ENCODE measurements at places on chromosomes 16 and 17. TPM values are rescaled to one million over a fixed set of nuclear protein-coding genes. Genes with fewer than 3 reads are reported as not detected.

- H3K4me3 ChIP-seq, result no peak overlapping the region
- H3K36me3 ChIP-seq, result no peaks in the 10 kb centered on the region
- H3K27ac ChIP-seq, result peak overlapping the region; percentile 75
- DNase-seq, result peak; percentile 78
- peaks cover 7% of the 10 kb centered on the region for H3K4me1 ChIP-seq
Observed at GRCh38 chr17:76581515-76581914, 4.1 kb downstream of the ST6GALNAC2 start.

DNA sequence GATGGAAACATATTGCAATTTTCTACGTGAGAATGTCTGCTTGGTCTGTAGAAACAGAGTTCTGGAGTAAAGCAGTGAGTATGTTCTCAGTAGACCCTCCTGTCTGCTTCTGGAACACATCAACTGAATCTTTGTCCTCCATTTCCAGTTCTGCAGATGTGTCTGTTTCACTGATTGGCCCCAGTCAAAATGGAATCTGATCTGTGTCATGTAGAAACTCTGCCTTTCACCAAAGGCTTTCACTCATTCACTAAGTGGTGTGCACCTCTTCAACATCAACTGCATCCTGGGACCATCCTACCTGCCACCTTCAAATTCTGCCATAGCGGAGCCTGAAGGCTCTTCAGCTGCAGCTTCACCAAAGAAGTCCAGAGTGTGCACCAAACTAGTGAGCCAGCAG is 2.8 kb upstream of the ZNF267 start:
- no peak overlapping the region for H3K27ac ChIP-seq
- no peaks in the 10 kb centered on the region for H3K27me3 ChIP-seq
- H3K36me3 ChIP-seq, result no peaks in the 10 kb centered on the region

DNA sequence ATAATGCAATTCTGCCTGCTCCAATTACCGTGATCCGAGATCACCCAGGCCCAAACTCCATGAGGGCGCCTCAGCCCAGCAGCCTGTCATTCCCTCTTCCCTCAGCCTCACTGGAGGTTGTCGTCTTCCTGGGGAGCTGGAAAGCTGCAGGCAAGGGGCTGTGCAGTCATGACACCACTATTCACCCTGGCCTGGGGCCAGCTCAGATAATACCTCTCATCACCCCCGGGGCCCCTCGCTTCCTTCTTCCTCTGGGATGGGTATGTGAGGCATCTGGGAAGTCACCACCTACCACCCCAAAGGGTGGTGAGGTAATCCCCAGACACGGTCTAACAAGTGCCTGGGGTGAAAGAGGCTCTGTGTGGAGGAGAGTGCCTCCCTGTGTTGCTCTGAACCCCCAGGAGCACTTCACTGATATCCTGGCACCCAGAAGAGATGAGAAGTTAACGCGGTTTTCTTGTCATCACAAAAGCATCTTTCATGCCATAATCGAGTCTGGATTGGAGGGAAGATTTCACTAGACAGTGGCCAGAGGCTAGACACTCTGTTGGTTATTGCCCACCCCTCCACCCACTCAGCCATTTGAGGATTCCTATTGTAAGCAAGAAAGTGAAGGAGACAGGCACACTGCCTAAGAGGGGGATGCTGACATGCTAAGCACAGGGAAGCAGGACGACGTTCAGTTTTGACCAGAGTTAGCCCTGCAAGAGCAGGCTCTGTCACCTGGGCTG is 18.4 kb downstream of the CFAP20 start:
- H3K4me3 ChIP-seq, result no peak overlapping the region
- H3K36me3 ChIP-seq, result no peaks in the 10 kb centered on the region
- DNase-seq, result no peak
- no peaks in the 10 kb centered on the region for H3K27me3 ChIP-seq
- no peaks in the 10 kb centered on the region for H3K4me1 ChIP-seq

DNA sequence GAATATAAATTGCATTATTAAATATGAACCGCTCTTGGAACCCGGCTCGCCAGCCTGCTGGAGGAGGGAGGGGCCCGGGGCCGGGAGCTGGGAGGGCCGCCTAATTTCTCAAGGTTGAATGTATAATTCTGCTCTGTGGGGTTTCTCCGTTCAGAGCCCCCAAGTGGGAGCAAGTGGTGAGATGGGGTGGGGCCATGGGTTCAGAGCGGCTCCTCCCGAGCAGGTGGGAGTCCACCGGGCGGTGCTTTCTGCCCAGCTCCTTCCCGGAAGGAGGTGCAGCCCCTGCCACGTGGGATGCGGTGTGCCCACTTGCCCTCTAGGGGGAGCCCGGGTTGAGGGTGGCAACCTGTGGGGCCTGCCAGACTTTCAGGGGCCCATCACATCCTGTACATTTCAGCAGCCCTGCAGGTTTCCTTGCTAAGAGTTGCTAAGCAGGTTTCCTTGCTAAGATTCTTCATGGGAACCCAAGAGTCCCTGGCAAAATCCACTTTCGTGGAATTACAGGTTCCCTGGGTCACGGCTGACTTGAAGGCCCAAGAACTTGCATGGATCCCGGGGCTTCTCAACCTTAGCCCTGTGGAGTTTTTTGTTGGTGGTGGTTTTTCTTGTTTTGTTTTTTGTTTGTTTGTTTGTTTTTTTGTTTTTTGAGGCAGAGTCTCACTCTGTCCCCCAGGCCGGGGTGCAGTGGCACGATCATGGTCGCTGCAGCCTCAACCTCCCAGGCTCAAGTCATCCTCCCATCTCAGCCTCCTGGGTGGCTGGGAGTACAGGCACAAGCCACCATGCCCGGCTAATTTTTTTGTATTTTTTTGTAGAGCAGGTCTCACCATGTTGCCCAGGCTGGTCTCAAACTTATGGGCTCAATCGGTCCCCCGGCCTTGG is 196.7 kb upstream of the GSE1 start:
- H3K36me3 ChIP-seq, result no peaks in the 10 kb centered on the region
- no peak overlapping the region for H3K4me3 ChIP-seq
- H3K27ac ChIP-seq, result no peak overlapping the region
- H3K27me3 ChIP-seq, result no peaks in the 10 kb centered on the region
- no peaks in the 10 kb centered on the region for H3K4me1 ChIP-seq

GRCh38 chr16:2826591-2827373 is 3.3 kb upstream of the ZG16B start:
- no peak overlapping the region for H3K27ac ChIP-seq
- no peak for DNase-seq
- H3K4me1 ChIP-seq, result no peaks in the 10 kb centered on the region

- no peak overlapping the region for H3K4me3 ChIP-seq
- H3K4me1 ChIP-seq, result peaks cover 4% of the 10 kb centered on the region
- H3K36me3 ChIP-seq, result no peaks in the 10 kb centered on the region
- H3K27me3 ChIP-seq, result no peaks in the 10 kb centered on the region
- no peak overlapping the region for H3K27ac ChIP-seq
Observed at GRCh38 chr17:58086953-58087352, 3.7 kb downstream of the DYNLL2 start.

DNA sequence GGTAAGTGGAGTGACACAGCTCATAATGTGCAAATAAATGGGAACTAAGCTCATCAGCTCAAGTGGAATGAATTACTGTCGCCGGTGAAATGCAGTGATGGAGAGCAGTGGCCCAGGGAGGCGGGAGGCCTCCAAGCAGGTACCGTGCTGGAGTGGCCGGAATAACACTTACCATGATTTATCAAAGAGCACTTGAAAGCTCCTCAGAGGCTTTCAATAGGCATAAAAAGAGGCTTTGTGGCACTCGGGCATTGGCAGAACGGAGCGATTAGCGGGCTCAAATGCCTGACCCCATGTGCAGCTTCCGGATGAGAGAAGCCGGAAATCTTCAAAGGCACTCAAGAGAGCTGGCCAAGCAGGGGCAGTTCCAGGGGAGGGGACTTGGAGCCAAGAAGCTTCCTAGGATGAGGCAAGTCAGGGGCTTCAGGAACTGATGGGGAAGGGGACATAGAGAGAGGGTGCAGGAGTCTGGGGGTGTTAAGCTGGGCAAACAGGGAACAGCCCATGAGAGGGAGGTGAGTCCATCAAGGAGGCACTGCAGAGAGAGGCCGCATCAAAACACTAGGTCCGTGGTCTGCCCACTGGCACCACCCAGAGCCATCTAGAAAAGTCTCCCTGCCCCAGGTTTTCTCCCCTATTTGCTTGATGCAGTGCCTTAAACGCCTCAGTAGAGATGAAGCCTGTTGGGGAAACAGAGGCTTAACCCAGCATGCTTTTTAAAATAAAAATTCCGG is 144.0 kb upstream of the IRX6 start:
- H3K36me3 ChIP-seq, result no peaks in the 10 kb centered on the region
- H3K27me3 ChIP-seq, result no peaks in the 10 kb centered on the region
- H3K4me3 ChIP-seq, result no peak overlapping the region
- H3K27ac ChIP-seq, result no peak overlapping the region

DNA sequence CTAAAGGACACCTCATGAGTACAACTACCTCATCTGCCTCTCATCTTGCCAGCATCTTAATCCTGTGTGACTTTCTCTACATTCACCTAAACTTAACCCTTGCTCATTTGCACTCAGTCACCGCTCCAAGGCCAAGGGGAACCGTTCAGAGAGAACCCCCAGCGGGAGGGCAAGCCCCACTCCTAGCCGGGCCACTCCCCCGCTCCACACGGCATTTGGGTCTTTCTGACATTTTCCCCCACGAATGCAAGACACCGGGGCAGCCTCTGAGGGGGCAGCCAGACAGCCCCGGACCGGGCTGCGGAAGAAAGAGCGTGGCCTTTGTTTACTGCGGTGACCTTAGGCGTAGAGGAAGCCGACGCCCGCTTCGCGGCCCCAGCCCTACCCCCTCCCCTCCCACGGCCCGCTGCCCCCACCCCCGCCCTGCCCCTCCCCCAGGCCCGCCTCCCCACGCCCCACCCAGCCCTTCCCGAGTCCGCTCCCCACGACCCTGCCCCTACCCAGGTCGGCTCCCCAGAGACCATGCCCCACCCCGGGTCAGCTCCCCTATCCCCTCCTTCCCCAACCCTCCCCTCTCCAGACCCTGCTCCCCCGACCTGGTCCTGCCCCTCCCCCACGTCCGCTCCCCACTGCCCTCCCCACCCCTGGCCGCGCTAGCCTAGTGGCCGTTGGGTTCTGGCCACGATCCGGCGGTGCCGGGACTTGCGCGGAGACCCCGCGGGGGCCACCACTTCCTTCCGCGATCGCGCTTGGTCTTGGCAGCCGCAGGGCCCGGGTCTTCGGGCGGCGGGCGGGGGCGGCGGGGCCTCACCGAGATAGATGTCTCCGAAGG is 789 bp downstream of the CSNK1D start:
- H3K27me3 ChIP-seq, result no peaks in the 10 kb centered on the region
- peaks cover 37% of the 10 kb centered on the region for H3K4me1 ChIP-seq

GRCh38 chr17:76781056-76781982 is 43.4 kb downstream of the MFSD11 start:
- DNase-seq, result no peak
- no peaks in the 10 kb centered on the region for H3K27me3 ChIP-seq
- no peak overlapping the region for H3K4me3 ChIP-seq
- H3K4me1 ChIP-seq, result no peaks in the 10 kb centered on the region
- no peak overlapping the region for H3K27ac ChIP-seq

DNA sequence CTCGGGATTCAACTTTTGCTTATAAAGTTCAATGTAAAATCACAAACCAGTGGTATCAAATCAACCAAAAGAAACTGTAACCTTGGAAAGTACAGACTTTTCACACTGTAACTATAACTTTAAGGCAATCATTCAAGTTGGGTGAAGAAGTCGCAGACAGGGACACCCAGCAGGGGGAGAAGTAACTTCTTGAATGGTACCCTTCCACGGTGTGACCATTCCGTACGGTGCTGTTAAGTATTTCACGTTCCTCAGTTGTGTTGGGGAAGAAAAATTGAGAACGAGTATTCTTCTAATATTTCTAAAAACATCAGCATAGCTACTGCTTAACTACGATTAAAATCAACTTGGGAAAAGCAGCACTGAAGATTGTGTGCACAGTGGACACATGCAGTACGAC is 55.8 kb downstream of the MYH10 start:
- no peak overlapping the region for H3K27ac ChIP-seq
- no peak for DNase-seq
- no peaks in the 10 kb centered on the region for H3K36me3 ChIP-seq
- H3K4me1 ChIP-seq, result no peaks in the 10 kb centered on the region
- H3K27me3 ChIP-seq, result no peaks in the 10 kb centered on the region

GRCh38 chr16:53534206-53534605 is 31.2 kb upstream of the AKTIP start:
- H3K27me3 ChIP-seq, result no peaks in the 10 kb centered on the region
- no peak overlapping the region for H3K27ac ChIP-seq
- no peak for DNase-seq
- H3K4me1 ChIP-seq, result no peaks in the 10 kb centered on the region
- H3K36me3 ChIP-seq, result no peaks in the 10 kb centered on the region
- no peak overlapping the region for H3K4me3 ChIP-seq

- H3K4me3 ChIP-seq, result no peak overlapping the region
- H3K27me3 ChIP-seq, result no peaks in the 10 kb centered on the region
- no peaks in the 10 kb centered on the region for H3K36me3 ChIP-seq
- no peaks in the 10 kb centered on the region for H3K4me1 ChIP-seq
- no peak overlapping the region for H3K27ac ChIP-seq
Observed at GRCh38 chr17:40794466-40794865, 5.3 kb downstream of the KRT28 start.

DNA sequence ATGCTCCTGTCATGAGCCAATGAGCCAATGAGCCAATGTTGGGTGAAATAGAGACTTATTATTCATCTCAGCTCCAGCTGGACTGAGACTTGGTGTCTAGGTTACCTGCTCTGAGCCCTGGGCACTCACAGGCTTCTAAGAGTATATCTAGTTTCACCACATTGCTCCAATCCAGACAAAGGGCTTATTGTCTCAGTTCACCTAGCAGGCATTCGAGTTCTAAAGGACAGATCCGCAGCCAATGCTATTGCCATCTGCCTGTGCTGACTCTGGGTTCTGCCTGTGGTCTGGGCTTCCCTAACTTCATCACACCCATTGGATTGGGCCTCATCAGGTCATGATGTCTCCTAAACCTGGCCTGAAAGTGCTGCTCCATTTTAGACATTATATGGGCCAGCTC is 66.1 kb upstream of the HS3ST4 start:
- H3K27ac ChIP-seq, result peak overlapping the region; percentile 3
- H3K4me3 ChIP-seq, result no peak overlapping the region
- H3K4me1 ChIP-seq, result no peaks in the 10 kb centered on the region

- H3K4me3 ChIP-seq, result no peak overlapping the region
- no peaks in the 10 kb centered on the region for H3K27me3 ChIP-seq
- no peaks in the 10 kb centered on the region for H3K4me1 ChIP-seq
- peak overlapping the region; percentile 76 for H3K27ac ChIP-seq
Observed at GRCh38 chr17:55607731-55608341, 96.6 kb upstream of the SMIM36 start.

- H3K4me3 ChIP-seq, result no peak overlapping the region
- no peaks in the 10 kb centered on the region for H3K27me3 ChIP-seq
- no peaks in the 10 kb centered on the region for H3K36me3 ChIP-seq
- no peak overlapping the region for H3K27ac ChIP-seq
Observed at GRCh38 chr17:74228306-74228978, 15.1 kb downstream of the TTYH2 start.

Gene CPD
- total RNA-seq, result 87.7 TPM

Gene ATP1B2
- 0.98 TPM for total RNA-seq

Gene WNT9B
- total RNA-seq, result not detected

Gene GRAP
- total RNA-seq, result 9.8 TPM

Gene PHAF1
- total RNA-seq, result 17.8 TPM

Gene TMEM114
- total RNA-seq, result not detected

Gene ARHGAP23
- 25.2 TPM for total RNA-seq

Gene CACNG3
- total RNA-seq, result not detected

Gene KRTAP4-1
- total RNA-seq, result not detected

Gene MT1H
- total RNA-seq, result not detected

All from breast epithelium (tissue), 4 donors.